ENCODE measurements at places on chromosomes 12 and 14.

GRCh38 chr12:114902665-114903064 lies 218.7 kb upstream of the TBX3 start:
- no peak for DNase-seq

GRCh38 chr12:70756118-70756517 lies 118.9 kb upstream of the PTPRB start:
- DNase-seq, result no peak

- DNase-seq, result no peak
Measured at GRCh38 chr12:121534495-121535148, 46.2 kb downstream of the KDM2B start.

- no peak for DNase-seq
Measured at GRCh38 chr14:104576232-104576969, 3.2 kb upstream of the C14orf180 start.

DNA sequence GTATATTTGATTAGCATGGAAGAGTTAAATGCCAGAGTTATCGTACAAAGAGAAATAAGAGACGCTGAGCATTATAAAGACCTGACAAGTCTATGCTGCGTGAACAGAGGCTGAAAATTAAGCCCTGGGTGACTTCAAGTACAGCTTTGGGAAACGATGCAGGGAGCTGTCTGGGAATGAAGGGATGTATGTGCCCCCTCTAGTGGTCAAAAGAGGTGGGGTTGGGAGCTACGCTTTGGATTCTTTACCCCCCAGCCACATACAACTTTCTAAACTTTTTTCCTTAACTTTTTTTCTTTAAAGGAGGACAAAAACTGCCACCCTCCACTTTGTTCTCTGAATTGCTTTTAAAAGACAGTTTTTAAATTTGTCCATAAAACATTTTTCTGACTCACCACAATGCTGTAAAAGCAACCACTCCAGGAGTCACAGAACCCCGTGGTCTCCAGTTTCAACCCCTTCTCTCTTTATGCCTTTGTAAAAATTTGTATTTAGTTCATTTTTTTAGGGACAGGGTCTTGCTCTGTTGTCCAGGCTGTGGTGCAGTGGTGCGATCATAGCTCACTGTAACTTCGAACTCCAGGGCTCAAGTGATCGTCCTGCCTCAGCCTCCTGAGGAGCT lies 59.4 kb downstream of the ZNF664 start:
- no peak for DNase-seq

GRCh38 chr12:81956468-81956860 lies 197.3 kb upstream of the PPFIA2 start:
- DNase-seq, result no peak

DNA sequence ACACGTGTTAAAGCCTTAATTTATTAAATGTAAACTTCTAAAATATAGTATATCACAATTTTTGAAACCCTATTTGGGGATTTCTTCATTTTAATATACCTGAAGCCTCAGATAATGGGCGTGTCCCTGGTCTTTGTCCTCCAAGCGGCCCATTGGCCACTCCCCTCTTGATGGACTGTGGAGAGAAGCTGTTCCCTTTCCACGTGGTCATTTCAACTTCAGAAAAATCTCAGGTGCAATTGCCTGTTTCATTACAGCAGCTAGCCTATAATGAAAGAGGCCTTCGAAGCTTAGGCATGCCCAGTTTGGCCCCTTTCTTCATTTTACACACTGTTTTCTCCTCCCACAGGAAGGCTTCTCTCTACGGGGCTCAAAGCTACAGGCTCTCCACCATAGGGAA lies 131.4 kb upstream of the ARHGAP5 start:
- no peak for DNase-seq

DNA sequence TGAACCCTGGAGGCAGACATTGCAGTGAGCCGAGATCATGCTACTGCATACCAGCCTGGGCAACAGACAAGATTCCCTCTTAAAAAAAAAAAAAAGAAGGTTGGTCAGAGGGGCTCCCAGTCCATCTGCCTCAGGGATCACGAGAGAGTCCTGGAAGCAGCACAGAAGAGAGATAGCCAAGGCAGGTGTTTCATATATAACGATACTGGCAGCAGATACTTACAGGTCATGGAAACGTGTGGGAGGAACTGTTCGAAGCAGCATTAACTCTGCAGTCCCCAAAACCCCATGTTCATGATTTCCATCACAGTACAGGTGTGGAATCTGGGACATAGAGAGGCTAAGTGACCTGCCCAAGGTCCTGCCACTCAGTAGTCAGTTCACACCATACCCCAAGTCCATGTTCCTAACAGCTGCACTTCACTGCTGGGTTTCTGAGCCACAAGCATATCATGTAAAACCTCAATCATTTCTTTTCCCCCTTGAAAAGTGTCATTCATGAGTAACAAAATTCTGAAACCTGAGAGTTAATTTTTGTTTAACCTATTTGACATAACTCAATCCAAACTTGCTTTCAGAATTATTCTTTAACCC lies 16.7 kb downstream of the CDK2AP1 start:
- no peak for DNase-seq

DNA sequence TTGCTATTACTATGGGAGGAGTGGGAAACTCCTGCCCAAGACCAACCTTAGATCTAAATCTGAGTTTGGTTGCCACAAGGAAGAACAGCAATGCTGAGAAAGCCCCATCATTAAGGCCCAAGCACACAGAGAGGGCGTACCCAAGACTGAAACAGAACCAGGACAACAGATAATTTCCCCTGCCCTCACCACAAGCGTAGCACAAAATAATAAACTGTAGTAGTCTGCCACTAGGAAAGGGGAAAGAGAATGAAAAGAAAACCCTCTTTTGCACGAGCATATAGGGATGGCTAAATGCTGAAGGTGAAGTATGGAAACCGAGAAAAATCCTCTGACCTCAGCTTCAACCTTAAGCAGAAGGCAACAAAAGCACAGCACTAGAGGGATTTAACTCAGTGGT lies 76.5 kb upstream of the DHRS4 start:
- DNase-seq, result no peak

- DNase-seq, result no peak
Measured at GRCh38 chr14:68384881-68385280, 408.0 kb downstream of the ZFP36L1 start.

GRCh38 chr12:52813885-52814709 lies at the start of gene KRT4:
KRT4 (minus strand) TSS chr12:52814116; CDS start chr12:52814058, 58 bp downstream.
- no peak for DNase-seq

- no peak for DNase-seq
Measured at GRCh38 chr12:32843528-32844095, 53.0 kb downstream of the PKP2 start.

DNA sequence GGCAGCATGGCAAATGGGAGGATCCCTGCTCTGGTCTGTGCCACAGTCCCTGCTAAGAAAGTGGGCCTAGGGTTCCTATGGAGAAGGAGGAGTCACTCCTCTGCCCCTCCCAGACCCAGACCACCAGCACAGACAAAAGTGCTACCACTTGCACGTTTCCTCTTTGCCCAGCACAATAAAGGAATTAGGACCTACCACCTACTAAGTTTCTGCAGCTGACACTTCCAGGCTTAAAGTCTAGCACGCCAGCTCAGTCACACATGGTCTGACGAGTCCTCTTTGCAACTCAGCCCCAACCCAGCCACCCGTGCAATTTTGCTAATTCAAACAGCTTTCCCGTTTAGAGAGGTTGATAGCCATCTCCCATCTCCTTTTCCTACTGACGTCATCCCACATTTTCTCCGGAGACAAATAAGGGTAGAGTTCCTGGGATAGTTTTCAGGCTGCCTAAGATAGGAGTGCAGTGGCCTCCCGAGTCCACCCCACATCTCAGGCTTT lies 66.2 kb upstream of the PTGR2 start:
- no peak for DNase-seq

- no peak for DNase-seq
Measured at GRCh38 chr12:67797185-67797741, 148.7 kb downstream of the DYRK2 start.

- DNase-seq, result no peak
Measured at GRCh38 chr12:91009319-91009950, 4.7 kb upstream of the EPYC start.

DNA sequence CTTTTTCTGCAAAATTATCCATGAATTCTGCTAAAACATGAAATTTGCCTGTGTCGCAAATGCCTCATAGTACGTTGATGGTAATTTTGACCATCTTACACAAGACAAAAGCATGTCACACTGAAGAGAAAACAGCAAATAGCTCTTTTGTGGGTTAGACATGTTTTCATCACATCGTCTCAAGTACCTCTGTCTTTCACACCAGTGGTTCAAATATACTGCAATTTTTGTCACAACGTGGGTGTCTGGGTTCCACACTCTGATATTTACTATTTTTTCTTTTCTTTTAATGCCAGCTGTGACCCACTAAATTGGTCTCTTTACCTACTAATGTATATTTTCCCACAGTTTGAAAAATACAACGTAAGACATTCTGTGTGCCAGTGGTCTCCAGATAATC lies 10.4 kb downstream of the KLRB1 start:
- DNase-seq, result no peak

GRCh38 chr12:68139941-68140340 lies 19.6 kb downstream of the IFNG start:
- DNase-seq, result no peak

DNA sequence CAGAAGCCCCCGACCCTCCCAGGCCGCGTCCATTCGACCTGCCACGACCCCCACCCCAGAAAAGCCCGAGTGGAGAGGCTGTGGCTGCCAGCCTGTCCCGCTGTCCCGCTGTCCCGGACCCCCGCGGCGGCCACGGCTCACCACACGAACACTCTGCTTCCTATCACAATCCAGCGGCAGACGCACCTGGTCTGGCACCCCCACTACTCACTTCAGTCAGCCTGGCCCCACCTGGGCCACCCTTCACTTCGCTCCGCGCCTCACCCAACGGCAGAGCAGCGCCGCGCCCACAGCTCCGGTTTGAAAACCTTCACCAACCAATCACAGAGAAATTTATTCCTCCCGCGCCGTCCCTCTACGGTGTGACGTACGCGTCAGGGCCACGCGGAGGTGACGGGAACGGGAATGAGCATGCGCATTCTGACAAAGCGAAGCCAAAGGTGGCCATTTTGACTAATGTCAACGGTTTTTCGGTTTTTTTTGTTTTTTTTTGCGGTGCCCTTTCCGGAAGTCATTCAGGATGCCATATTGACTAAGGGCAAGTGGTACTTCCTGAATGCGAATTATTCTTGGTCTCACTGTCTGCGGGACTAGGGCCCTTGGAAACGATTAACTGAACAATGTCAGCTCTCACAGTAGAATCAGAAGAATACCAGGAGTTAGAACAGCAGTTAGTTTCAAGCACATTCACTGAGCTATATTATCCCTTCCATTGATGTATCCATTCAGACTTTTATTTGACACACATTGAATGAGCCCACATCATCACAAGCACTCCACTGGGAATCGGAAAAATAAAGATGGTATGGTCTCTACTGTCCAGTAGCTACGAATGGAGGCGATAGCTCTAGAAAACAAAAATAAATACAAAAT lies at the start of gene RACGAP1:
TSS of gene RACGAP1 (minus strand) at position 308 of the 873 bp plus-strand sequence. CDS start 8,779 bp downstream, outside the sequence.
- DNase-seq, result peak; percentile 77

DNA sequence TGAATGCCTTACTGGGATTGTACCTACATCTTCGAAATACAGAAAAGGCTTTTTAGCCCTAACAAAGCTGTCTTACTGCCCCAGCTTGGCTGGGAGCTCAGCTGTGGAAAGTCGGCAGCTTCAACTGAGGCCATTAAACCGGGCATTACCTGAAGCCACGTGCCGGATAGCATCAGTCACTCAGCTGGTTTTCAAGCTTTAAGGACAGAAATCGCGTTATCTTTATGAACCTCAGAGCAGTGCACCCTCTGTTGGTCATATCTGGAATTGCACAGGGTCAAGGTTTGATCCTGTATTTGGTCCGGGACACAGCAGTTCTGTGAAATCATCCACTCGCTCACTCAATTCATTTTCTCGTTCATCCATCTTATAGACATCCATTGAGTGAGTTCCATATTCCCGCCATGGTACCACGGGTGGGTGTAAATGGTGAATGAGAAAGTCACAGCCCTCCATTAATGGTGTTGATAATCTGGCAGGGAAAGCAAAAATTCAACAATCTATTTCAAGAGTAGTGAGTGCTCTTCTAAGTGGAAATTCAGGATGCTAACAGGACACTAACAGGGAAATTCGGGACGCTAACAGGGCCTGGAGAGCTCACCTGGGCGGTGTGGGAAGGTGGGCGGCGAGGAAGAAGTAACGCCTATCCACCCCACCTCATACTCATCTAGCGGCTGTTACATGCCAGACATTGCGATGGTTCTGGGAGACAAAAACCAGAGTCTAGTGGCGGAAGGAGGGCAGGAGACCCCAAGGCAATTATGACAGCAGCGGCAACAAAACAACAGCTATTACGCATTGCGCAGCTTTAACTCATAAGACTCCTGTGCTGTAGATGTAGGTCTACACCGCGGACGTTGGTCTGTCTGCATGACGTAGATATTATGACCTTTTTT lies 60.6 kb upstream of the TCL1A start:
- DNase-seq, result peak; percentile 20

DNA sequence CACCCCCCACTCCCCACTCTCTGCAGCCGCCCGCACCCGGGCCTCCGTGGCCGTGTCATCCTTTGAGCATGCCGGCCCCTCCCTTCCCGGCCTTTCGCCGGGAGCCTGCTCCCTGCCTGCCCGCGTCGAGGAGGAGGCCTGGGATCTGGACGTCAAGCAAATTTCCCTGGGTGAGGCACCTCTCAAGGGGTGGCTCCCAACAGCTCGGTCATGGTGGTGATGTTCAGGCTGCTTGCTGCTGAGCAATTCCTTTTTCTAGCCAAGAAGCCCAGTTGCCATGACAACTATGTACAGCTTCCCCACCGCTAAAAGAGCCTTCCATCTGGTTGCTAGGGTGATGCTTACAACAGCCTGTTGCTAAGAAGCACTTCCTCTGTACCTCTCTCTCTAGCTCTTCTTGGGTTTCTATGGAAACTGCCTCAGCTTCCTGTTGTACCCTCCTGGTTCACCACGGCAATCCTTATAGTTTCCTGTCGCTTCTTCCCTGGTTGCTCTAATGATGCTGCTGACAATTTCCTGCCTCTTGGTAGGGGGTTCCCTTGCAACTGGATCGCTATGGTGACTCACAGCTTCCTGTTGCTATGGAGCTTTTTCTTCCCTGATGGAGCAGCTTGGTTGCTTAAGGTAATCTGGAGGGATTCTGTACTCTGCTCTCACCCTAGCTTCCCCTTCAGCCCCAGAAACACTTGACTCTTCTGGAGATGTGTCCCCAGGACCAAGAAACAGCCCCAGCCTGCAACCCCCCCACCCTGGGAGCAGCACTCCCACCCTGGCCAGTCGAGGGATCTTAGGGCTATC lies 11.0 kb downstream of the ZNF219 start:
- no peak for DNase-seq

DNA sequence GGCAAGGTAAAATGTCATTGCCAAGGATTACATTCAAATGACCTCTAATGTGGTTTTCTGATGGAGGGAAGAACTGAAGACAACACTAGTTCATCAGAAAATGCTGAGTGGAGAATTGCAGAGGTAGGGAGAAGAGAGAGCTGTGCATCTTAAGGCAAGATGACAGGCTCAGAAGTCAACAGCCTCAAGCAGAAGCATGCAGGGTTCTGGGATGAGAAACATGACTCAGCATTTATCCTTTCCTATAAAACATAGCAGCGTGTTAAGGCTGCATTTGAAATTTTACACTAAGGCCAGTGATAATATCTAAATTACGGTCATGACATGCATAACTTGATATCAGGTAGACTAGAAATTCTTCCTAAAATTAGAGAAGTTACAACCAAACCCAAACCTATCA lies 53.7 kb upstream of the DYRK2 start:
- no peak for DNase-seq

GRCh38 chr12:20000229-20000849 lies 368.0 kb upstream of the PDE3A start:
- no peak for DNase-seq

GRCh38 chr14:92647797-92648279 lies 100.6 kb downstream of the LGMN start:
- no peak for DNase-seq

All from stimulated activated CD8-positive, alpha-beta memory T cell treated with anti-CD3 and anti-CD28 coated beads, Interleukin-15, amount 100 ng/mL, for 24 hours (primary cell).